ENCODE measurements at places on chromosomes 4 and X.

DNA sequence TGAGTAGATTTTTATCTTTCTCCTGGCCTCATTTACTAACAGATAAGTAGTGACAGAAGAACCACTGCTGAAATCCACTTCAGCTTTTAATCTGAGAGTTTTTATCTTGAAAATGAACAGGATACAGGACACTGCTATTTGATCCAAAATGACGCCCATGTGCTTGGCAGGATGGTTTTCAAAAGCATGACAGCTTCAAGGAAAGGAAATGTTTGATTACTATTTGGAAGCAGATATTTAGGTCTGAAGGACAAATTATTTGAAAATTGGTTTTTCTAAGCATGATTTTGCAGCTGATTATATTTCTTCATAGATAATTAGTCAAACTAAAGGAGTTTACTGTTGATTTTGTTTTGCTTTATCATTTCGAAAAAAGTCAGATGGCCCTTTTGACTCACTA, 11.1 kb downstream of the PACRGL start:
- no peak for DNase-seq

- DNase-seq: no peak
These were observed 178.2 kb downstream of the FAT4 start for GRCh38 chr4:125492957-125493356.

- DNase-seq: no peak
These were observed 820.8 kb downstream of the FSTL5 start for GRCh38 chr4:161342881-161343568.

GRCh38 chr4:53060278-53060677, 198.2 kb downstream of the RASL11B start:
- no peak for DNase-seq

- DNase-seq: no peak
These were observed 423.7 kb downstream of the PDGFC start for GRCh38 chr4:156547891-156548290.

- DNase-seq: no peak
These were observed 57.5 kb upstream of the DYNLT3 start for GRCh38 chrX:37904833-37905232.

DNA sequence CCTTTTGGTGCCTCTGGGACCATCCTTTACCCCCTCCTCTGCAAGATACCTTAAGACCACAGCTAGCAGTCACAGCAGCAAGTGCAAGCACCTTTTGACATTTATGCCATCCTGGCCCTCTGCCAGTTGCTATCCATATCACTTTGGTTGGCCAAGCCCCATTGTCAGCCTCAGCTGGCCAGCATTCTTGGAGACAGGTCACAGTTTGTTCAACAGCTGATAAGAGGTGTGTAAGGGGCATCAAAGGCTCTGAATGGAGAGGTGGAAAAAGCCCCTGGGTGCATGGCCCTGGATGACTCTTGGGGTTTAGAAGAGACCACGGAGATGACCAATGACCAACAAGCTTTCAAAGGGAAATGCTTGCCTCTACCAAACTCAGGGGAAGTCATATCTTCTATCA, 133.6 kb upstream of the MAMLD1 start:
- no peak for DNase-seq

DNA sequence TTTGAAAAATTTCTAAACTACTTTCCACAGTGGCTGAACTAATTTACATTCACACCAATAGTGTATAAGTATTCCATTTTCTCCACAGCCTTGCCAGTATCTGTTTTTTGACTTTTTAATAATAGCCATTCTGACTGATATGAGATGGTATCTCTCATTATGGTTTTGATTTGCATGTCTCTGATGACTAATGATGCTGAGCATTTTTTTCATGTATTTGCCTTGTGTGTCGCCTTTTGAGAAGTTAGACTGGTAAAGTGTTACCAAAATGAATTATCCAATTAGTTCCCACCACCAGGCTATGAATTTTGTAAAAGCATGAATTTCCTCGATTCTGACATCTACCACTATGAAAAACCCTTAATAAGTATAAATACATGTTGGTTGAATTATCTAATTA, 242.2 kb upstream of the GK2 start:
- DNase-seq: no peak

- DNase-seq: no peak
These were observed 401.1 kb downstream of the PCDH18 start for GRCh38 chr4:137131201-137131600.

DNA sequence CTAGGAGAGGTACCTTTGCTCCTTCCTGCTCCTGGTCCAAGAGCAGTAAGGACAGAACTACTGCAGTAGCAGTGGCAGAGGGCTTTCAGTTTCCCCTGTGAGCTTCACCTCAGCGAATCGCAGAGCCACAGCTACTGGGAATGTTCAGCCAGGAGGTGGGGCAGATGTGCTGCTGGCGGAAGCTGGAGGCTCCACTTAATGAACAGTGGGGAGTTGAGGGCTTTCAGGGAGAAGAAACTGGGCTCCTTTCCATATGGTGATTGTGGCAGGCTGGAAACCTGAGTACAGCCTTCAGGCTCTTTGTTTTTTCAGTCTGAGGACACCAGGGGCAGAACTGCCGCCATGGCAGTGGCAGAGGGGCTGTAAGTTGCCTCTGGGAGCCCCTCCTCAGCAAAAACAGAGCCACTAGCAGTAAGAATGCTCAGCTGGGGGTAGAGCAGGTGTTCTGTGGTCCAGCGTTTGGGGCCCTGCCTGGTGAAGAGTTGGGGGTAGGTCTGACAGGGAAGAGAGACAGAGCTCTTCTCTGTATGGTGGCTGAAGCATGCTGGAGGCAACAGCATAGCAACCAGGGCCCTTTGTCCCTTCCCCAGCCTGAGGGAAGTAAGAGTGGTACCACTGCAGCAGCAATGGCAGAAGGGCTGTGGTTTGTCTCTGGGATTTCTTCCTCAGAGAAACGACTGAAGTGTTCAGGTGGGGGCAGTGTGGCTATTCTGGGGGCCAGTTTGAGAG, 106.0 kb upstream of the GRXCR1 start:
- DNase-seq: no peak

- DNase-seq: no peak
These were observed 175.6 kb upstream of the GPC4 start for GRCh38 chrX:133590703-133591505.

- no peak for DNase-seq
These were observed 31.4 kb upstream of the CHRNA9 start for GRCh38 chr4:40303751-40304150.

DNA sequence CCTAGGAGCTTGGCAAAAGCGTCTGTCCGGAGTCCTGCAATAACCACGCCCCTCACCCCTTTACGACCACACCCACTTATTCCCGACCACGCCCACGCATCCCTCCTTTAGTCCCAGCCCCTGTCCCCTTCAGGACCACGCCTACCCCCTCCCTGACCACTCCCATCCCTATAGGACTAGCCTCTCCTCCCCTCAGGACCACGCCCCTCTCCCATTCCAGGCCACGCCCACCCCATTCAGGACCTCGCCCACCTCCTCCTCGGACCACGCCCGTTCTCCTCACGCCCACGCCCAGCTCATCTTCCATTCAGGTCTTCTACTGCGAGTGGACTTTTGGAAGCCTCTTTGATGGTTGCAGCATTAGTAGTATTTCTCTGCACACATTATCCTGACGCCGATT, 131.2 kb upstream of the STX18 start:
- no peak for DNase-seq

GRCh38 chr4:125689805-125690204, 375.1 kb downstream of the FAT4 start:
- no peak for DNase-seq

- no peak for DNase-seq
These were observed 469 bp downstream of the IRS4 start for GRCh38 chrX:108735679-108736508.
